Jurkat, Clone E6-1 (cell line): ENCODE measurements at places on chromosomes 2 and 18.

GRCh38 chr2:122707224-122707824 lies 951.9 kb downstream of the TSN start:
- no peak for DNase-seq

GRCh38 chr2:219929835-219930234 lies 302.4 kb downstream of the SLC4A3 start:
- no peak for DNase-seq

DNA sequence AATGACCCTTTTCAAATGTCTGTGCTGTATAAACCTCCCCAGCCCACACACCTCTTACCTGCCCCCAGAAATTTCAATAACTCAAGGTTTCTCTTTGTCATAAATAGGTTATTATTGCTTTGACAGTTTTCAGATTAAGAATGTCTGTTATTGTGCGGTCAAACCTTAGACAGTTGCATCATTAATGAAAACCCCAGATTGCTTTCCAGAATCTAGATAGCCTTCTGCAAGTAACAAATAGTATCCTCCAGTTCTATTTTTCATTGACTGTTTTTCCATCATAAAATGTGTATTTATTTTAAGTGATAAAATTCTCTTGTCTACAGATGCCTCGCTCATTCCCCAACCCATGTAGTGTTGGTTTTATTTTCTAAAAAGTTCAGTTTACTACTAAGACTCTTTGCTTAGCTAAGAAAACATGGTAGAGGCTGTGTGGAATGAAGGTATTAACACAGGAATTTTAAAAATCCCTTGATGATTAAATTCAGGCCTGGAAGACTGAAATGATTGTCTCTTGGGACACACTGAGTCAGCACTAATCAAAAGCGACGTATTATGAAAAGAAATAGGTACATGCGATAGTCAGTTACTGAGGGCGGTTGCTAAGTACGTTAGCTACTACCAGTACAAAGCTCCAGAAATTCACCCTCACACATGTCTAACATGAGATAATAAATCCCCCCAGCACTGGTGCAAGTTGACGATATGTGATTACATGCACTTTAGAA lies 38.4 kb upstream of the ITGAV start:
- DNase-seq = no peak

DNA sequence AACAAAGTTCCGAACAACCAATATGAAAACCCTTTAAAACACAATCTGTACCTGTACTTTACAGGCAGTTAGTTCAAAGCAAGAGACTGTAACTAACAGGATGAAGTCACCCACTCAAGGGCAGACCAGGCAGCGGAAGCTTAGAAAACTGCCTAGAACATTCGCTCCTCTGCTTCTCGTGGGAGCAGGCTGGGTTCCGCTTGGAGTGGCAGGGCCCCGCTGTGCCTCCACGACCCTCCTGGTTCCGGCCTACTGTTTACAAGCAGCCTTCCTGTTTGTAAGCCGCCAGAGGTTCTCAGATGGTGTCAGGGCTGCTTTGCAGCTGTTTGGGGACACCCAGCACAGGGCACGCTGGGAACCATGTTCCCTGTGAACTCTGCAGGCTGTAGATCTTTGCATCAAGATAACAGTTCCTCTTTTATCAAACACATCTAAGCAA lies 31.3 kb downstream of the CIB4 start:
- peak; percentile 62 for DNase-seq

- DNase-seq = no peak
These were observed 778.3 kb upstream of the CDH7 start for GRCh38 chr18:64972545-64972944.

DNA sequence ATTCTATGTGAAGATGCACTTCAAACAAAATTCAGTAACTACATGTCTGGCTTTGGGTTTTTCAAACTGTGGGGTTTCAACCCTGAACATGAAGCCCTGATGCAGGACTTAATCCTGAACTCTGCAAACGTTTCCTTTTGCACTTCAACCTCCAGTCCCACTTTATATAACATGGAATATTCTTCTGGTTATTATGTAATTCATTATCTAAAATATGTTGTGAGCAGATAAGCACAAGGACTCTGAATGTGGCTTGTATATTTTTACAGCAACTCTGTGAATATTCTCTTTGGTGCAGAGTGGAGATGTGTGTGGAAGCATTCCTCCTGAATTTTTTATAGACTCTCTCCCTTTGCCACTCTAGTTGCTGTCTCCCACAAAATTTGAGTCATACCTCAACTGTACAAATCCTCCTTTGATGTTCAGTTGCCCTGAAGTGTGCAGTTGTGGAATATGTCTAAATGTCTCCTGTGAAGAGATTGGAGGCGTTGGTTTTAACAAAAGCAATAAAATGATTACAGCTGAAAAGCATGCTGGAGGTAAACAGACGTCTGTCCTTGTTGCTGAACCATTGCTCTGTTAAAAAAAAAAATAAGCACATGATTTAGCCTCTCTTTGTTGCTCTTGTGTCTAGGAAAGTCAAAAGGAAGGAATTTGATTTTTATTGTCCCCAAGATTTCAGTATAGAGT lies 205.1 kb upstream of the NRP2 start:
- DNase-seq = no peak

- DNase-seq = no peak
These were observed 211.0 kb upstream of the ZC3H15 start for GRCh38 chr2:186274936-186275575.

DNA sequence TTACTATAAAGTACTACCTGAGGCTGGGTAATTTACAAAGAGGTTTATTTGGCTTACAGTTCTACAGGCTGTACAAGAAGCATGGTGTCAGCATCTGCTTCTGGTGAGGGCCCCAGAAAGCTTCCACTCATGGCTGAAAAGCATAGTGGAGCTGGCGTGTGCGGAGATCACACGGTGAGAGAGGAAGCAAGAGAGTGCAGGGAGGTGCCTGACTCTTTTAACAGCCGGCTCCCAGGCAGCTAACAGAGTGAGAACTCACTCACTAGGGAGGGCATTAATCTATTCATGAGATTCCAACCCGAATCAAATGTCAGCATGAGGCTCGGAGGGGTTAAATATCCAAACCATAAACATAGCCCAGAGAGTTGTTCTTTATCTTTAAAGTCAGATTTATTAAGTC lies 117.3 kb downstream of the LDLRAD4 start:
- DNase-seq = no peak

- DNase-seq = no peak
These were observed 188.9 kb downstream of the LTBP1 start for GRCh38 chr2:33135645-33136044.

DNA sequence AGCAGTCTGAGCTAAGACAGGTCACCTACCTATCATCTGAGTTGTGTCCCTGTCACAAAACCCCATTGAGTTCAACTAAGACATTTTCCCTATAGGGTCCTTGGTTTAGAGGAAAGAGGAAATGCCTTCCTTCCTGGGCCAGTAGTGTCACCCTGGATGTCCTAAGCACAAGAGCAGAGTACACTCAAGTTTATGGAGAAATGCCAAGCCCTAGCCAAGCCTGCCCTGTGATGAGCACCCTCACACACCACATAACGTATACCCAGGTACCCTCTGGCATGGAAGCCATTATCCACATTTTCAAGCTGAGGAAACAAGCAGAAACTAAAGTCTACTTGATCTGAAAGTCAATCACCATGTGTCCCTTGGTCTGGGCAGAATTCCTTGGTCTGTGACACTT lies 37.3 kb downstream of the SUCLG1 start:
- DNase-seq = no peak

DNA sequence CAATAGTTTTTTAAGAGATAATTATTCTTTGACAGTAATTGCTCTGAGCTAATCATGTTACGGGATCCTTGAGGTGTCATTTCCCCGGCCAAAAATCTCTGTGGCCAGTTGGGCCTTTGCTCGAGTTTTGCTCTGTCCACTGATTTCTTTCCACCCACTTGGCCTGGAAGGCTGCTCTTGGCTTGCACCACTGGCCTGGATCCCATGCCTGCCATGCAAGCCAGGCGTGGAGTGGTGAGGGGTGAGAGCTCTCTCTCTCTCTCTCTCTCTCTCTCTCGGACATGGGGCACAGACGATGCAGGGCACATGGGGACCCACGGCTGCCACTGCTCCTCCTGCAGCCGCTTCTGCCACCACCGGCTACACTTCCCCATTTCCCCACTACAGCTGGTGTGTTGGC lies 853.0 kb upstream of the GCFC2 start:
- no peak for DNase-seq

- DNase-seq = no peak
These were observed 252.4 kb upstream of the ZNF521 start for GRCh38 chr18:25604196-25604893.

GRCh38 chr2:170843656-170844055 lies 27.0 kb downstream of the GAD1 start:
- peak; percentile 25 for DNase-seq

GRCh38 chr2:127649100-127649611 lies 3.2 kb downstream of the GPR17 start:
- no peak for DNase-seq

GRCh38 chr18:49645841-49646351 lies 84.0 kb downstream of the LIPG start:
- no peak for DNase-seq
